ENCODE measurements at places on chromosomes 2 and 18. TPM values are rescaled to one million over a fixed set of nuclear protein-coding genes. Genes with fewer than 3 reads are reported as not detected.

The MC4R gene
- not detected for total RNA-seq

DNA sequence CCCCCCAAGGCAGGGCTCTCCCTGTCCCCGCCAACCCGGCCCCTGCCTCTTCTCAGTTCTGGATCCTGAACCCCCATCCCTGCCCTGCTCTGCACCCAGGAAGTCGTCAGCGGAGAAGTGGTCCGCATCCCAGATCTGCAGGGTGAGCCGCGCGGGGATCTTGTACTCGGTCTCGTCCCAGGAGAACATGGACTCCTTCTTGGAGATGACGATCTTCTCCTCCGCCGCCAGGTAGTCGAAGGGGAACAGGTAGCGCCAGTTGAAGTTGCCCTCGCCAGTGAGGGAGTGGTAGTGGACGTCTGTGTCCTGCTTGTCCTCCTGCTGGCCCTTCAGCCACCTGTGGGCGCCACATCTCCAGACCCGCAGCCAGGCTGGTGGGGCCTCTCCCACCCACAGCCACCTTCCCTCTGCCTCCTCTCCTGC lies 16.3 kb downstream of the OTOF start:
- no peak for DNase-seq

- DNase-seq, result no peak
These were observed 34.0 kb upstream of the PLA2R1 start for GRCh38 chr2:160096409-160096808.

The WNT6 gene
- total RNA-seq, result 7.9 TPM

GRCh38 chr18:43420950-43421349 lies 143.7 kb upstream of the SYT4 start:
- no peak for DNase-seq

DNA sequence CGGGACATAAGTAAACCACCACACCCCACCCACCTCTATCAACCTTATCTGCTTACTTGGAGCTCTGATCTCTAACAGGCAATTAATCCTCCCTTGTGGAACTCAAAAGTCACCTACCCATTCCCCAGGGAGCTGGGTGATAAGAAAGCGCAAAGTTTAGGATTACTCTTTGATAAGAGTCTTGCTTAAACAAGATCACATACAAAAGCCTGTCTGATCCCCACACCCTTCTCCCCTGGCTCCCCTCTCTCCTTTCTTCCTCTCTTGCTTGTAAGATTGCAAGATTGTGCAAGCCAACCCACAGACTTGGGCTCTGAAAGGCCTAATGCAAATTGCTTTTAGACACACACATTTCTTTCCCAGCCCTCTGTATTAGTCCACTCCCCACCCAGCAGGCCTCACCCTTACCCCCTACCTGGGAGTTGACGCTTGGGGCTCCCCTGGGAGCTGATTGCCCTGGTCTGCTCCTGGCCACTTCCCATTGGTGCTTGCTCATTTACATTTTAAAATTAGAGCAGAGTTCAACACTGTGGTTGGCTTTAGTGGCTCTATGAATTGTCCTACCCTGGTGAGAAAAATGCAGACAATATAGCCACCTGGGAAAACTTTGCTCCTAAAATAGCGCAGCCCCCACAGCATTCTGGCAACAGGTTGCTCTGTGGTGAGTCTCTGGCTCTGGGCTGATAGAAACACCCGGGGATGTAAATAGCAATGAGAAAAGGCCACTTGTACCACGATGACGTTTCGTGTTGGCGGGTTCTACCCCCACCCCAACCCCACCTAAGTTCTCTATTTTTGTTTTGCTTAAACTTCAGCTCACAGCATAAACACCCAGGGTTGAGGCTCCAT lies 92.8 kb upstream of the MSH2 start:
- peak; percentile 72 for DNase-seq

DNA sequence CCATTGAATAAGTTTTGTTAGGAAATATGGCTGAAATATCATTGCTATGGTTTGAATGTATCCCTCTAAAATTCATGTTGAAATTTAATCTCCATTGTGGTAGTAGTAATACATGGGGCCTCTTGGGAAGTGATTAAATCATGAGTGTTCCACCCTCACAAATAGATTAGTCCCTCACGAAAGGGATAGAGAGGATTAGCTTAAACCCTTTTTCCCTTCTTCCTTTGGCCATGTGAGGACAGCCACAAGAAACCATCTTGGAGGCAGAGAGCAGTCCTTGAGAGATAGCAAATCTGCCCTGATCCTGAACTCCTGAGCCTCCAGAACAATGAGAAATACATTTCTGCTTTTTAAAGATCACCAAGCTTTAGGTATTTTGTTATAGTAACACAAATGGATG lies 274.2 kb downstream of the CDH19 start:
- no peak for DNase-seq

The NDC80 gene
- 48.5 TPM for total RNA-seq

The VWA3B gene
- not detected for total RNA-seq

DNA sequence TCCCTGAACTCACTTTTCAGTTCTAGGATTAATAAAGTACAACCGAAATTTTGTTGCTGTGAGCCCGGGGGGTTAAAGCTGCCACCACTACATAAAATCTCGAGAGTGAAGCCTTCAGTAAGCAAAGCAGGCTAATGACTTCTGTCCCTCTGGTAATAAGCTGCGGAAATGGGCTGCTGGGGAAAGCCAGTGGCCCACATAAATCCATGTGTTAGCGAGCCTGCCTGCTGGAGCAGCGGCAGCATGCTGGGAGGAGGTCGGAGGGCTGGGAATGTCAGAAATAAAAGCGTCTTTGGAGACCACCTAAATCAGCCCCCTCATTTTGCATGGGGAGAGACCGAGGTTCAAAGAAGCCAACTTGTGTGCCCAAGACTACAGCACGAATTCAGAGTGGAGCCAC lies 371.7 kb downstream of the TNS1 start:
- no peak for DNase-seq

The BOLA3 gene
- total RNA-seq, result 37.3 TPM

The KCNJ13 gene
- total RNA-seq, result 3.8 TPM

- DNase-seq, result peak; percentile 78
These were observed 293.3 kb downstream of the MTX2 start for GRCh38 chr2:176562359-176563078.

The PMS1 gene
- total RNA-seq, result 29.7 TPM

GRCh38 chr2:102544182-102544581 lies 71.2 kb downstream of the SLC9A4 start:
- no peak for DNase-seq

The CRACDL gene
- total RNA-seq, result 2.5 TPM
